Omental fat pad (tissue), 4 donors: ENCODE measurements at places on chromosomes 3 and 15.
A peak's percentile ranks its signal among the peaks of the same experiment; 100 is the strongest.

DNA sequence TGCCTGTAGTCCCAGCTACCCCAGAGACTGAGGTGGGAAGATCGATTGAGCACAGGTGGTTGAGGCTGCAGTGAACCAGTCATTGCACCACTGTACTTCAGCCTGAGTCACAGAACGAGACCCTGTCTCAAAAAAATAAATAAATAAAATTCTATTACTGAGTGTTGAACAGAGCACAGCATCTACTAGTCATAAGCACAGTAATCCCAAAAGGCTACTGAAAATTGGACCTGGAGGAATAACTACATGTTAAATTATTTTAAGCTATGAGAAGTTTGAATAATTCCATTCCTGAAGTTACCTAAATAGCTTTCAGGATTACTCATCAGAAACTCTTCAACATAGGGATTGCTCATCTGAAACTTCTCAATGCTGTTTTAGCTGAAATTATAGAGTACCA, 43.4 kb downstream of the ARMC8 start:
- no peak for DNase-seq

DNA sequence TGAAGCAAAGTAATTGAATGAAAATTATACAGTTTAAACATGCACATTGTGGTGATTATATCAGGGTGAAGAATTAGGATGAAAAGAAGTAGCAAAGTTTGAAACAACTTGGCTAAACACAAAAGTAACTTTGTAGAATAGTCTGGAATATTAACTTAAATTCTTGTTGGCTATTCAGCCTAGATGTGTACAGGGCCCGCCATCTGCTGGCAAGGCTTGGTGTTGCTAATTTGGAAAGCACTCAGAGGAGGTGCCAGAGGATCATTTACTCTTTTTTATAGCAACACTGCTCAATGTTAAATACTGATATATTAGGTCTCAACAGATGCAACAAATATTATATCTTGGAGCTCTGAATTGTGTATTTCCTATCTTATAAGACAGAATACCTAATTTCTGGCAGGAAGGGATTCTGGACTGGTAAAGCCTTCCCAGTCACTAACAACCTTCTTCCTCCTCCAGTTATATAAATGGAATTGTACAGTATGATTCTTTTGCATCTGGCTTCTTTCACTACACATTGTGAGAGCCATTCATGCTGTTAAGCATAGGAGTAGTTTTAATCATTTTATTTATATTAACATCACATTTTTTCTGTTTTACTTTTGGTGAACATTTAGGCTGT, 36.1 kb downstream of the TTC23 start:
- DNase-seq = peak; percentile 61

DNA sequence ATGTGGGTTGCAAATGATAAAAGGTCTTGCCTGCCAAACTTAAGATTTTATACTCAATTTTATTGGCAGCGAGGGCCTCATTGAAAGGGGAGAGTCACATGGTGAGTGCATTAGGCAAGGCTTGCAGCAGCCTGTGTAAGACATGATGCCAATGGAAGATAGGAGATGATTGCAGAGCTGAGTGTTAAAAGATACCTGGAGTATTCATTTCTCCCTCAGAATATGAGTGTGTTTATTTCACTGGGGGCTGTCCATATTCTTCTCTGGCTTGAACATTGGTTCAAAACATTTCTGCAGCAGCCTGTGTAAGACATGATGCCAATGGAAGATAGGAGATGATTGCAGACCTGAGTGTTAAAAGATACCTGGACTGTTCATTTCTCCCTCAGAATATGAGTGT, 165.2 kb upstream of the NUDT16 start:
- DNase-seq = no peak

- no peak for DNase-seq
These were observed 26.9 kb downstream of the RAB11A start for GRCh38 chr15:65896236-65896635.

DNA sequence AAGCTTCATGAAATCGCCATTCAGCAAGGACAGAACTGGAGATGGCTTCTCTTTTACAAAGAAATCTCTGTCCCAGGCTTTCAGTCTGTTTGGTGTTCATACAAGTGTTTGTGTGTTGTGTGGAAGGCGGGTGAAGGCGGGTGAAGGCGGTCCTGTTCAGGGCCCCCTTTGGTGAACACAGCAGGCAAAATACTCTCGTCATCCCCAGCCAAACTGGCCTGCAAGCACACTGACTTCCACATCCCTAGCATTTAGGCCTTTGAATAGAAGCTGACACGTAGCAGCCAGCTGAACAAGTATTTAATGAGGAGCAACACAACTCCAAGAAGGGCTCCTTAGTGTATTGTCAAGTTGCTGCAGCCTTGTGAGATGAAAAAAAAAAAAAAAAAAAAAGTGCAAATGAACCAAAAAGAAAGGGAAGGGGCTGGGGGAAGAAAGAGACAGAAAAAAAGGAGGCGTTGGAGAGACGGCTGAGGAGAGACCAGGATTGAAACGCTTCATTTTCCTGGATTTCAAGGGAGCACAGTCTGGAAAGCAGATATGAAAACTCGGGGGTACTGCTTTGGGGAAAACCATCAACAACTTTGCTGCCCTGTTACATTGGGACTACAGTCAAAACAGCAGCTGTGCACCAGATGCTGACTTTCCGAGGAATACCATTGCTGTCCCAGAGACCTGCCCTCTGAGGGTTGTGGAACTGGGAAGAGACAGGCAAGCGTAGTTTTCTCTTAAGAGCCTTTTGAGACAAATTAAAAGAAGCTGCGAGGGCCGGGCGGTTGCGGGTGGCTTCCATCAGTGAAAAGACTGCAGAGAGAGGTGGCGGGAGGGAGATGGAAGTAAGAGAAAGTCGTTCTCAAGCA, 74.6 kb downstream of the TGFBR2 start:
- no peak for DNase-seq

DNA sequence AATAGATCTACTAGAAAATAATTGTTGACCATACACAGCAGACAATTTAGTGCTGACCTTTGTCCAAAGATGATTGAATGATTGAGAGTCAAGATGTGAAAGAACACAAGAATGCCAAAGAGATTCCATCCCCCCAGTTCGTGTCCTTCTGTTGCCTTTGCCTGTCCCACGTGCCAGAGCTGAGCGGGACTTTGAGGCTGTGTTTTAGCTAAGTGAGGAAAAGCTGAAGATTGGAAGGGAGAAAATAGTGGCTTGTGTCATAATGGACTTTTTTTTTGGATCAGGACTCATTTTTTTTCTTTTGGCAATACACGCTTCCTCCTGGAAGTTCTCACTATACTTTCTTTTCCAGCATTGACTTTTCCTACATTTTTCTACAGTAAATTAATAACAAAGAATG, 206.6 kb upstream of the MDFIC2 start:
- DNase-seq = no peak

DNA sequence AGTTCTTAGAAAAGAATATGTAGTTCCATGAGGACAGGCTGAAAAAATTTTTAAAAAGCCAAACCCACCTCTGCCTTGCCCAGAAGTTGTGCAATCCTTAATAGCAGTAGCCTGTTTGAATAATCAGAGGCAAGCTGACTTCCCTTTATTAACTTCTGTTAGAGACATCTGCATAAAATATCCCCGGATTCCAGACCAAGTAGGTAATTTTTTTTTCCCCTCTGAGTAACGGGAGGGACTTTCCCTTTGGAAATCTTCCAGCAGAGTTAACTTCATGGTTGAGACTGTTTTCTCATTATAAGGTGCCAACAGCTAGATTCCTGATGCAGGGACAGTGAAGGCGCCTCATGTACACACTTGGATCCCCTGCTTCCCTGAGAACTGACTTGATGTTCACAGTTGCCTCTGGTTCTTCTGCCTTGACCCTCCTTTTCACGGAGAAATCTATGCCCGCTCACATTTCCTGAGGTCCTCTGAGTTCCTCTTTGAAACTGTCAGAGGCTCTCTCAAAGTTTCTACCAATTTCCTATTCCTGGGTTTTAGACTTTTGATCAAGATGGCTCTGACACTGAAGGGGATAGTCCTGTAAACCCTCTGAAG, 227.6 kb upstream of the BHLHE40 start:
- no peak for DNase-seq

- DNase-seq = no peak
These were observed 27.6 kb upstream of the FAM3D start for GRCh38 chr3:58693940-58694850.

GRCh38 chr15:85454403-85454802, 74.0 kb downstream of the AKAP13 start:
- DNase-seq = no peak

- no peak for DNase-seq
These were observed 79.2 kb upstream of the TGFBR2 start for GRCh38 chr3:30527186-30527585.

- DNase-seq = no peak
These were observed 4.2 kb upstream of the WNT5A start for GRCh38 chr3:55491296-55491816.

DNA sequence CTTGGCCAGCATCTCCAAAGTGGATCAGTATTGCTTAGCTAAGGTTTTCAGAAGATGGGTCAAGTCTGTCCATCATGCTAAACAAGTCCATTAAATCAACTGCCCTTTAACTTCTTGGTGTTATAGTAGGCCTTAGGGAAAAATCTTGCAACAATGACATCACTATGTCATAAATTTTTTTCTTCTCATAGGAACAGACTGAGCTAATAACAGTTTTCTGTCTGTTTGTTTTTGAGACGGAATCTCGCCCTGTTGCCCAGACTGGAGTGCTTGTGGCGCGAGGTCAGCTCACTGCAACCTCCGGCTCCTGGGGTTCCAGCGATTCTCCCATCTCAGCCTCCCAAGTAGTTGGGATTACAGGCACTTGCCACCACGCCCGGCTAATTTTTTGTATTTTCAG, 94.2 kb downstream of the EFL1 start:
- no peak for DNase-seq

- DNase-seq = no peak
These were observed 82.3 kb downstream of the RBPMS2 start for GRCh38 chr15:64693134-64693533.

DNA sequence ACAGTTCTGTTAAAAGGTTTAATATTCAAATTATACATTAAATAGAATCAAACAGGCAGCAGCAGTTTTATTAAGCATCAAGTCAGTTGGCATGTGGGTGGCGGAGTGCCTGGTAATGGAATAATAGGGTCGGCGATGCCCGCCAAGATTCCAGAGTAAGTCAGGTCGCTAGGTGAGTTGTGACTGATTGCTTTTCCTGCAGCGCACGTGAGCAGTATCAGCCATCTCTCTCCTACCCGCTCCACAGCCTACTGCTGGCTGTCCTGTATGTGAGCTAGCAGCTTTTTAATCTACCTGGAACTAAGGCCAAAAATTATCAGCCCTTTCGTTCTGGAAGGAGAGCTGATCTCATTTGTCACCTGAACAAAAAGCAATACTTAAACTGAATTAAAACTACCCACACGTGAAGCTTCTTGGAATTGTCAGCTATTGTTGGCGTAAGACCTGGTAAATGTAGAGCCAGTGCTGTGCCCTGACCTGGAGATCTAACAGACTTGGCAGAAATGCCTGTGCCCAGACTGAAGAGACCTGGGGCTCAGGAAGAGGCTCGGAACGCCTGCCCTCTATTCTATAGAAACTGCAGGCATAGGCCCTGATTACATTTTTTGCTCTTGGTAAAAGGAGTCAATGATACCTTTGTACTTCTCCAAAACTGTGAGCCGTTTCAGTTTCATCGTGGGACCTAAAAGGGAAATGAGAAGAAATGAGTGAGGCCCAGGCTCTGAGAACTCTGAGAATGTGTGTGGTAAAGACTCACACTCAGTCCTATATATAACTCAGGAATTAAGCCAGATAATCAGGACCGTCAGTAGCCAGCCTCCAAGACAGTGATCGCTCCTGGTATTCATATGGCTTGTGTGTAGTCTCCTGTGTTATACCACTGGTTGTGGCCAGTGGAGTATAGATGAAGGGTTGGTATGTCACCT, 21.9 kb downstream of the IDH3A start:
- no peak for DNase-seq

GRCh38 chr15:78394981-78395616, 42.9 kb upstream of the IREB2 start:
- DNase-seq = no peak

GRCh38 chr3:149969110-149969939, 1.4 kb downstream of the PFN2 start:
- DNase-seq = no peak

DNA sequence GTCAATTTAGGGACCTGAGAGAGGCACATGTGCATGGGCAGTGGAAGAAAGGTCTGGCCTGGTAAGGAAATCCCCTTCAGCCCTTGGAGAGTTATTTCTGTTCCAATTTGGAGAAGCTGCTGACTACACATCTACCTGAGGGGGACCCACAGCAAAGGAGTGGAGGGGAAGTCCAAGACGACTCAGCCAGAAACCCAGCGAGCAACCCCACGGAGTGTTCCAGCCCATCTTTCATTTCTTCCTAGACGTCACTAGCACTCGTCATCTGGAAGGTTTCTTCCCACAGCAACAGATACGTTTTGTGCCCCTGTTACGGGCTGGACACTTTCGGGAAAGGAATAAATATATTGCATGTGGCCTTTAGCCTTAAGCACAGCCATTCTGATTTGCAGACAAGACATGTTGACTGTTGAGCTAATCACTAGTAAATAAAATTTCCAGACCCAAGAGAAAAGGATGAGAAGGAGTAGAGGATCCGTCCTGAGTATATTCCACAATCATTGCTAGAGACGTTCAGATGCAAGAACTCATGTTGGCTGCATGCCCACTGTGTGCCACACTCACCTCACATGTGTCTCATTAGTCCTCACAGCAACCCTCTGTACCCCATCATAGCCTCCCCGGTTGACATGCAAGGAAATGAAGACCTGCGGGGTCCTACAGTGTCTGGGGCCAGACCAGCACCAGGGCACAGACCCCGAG, 7.8 kb upstream of the FAM174B start:
- no peak for DNase-seq

DNA sequence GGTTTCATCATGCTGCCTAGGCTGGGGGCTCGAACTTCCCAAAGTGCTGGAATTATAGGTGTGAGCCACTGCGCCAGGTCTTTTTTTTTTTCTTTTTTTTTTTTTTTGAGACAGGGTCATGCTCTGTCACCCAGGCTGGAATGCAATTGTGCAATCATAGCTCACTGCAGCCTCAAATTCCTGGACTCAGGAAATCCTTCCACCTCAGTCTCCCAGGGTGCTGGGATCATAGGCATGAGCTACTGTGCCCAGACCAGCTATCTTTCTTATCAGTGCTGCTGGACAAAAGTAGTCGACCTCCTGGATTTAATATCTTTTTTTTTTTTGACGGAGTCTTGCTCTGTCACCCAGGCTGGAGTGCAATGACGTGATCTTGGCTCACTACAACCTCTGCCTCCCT, 60.8 kb downstream of the TFDP2 start:
- DNase-seq = no peak

- DNase-seq = no peak
These were observed 3.9 kb downstream of the GRK7 start for GRCh38 chr3:141767066-141767465.
